Urothelium cell line (cell line): ENCODE measurements at places on chromosomes 12 and 14.
A peak's percentile ranks its signal among the peaks of the same experiment; 100 is the strongest.

DNA sequence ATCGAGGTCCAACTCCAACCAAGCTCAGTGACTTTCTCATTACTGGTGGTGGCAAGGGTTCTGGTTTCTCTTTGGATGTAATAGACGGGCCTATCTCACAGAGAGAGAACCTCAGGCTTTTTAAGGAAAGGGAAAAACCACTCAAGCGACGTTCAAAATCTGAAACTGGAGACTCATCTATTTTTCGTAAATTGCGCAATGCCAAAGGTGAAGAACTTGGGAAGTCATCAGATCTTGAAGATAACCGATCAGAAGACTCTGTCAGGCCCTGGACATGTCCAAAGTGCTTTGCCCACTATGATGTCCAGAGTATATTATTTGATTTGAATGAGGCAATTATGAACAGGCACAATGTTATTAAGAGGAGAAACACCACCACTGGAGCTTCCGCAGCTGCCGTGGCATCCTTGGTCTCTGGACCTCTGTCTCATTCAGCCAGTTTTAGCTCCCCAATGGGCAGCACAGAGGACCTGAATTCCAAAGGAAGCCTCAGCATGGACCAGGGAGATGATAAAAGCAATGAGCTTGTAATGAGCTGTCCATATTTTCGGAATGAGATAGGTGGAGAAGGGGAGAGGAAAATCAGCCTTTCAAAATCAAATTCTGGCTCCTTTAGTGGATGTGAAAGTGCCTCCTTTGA lies 343.5 kb upstream of the RGS6 start:
- no peak for DNase-seq

- DNase-seq = no peak
Observed at GRCh38 chr12:64255249-64255648, 33.2 kb upstream of the KICS2 start.

- no peak for DNase-seq
Observed at GRCh38 chr14:100674897-100675619, 51.6 kb upstream of the DLK1 start.

DNA sequence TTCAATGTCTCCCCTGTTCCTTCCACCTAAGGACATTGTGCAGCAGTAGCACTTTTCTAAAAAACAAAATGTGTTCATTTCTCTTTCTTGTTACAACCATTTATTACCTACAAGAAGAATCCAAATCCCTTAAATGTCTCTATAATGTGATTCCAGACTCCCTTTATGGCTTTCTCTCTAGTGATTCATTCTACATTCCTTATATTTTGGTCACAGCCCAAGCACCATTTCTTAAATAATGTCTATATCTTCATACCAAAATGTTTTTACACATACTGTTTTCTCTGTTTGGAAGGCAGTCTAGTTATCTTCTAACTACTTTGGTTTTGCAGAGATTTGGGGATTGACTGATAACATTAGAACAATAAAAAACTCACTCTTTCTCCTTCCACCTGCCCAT lies 1037.3 kb upstream of the FLRT2 start:
- no peak for DNase-seq

- DNase-seq = no peak
Observed at GRCh38 chr12:116707751-116708150, 30.1 kb downstream of the SPRING1 start.

DNA sequence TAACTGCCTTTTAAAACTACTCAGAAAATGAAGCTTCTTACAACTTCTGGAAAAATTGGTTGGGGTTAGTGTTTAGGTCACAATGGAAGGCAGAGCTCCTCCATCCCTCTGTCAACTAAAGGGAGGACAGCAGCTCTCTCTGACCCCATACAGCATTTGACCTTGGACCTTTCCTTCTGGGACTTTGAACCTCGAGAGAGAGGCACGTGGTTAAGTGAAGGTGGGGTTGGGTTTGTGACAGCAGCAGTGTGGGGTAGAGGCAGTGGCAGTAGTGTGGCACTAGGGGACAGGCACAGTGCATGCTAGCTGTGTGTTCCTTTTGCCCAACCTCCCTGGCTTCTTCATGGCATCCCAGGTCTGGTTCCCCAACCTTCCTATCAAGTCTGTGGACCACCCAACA lies 9.4 kb upstream of the C12orf75 start:
- no peak for DNase-seq

- DNase-seq = no peak
Observed at GRCh38 chr14:23653051-23653450, 16.9 kb downstream of the DHRS2 start.

GRCh38 chr14:85865701-85866100 lies 335.8 kb downstream of the FLRT2 start:
- no peak for DNase-seq

DNA sequence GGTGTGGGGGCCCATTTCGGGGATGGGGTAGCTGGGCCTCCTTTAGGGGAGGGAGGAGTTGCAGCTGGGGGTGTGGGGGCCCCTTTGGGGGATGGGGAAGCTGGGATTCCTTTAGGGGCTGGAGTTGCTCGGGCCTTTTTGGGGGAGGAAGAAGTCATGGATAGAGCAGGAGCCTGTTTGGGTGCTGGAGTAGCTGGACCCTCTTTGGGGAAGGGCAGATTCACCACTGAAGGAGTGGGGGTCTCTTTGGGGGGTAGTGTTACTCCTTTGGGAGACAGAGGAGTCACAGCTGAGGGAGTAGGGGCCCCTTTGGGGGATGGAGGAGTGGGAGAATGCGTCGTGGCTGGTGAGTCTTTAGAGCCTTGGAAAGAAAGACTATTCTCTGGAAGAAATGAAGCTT lies 6.5 kb downstream of the NACA start:
- no peak for DNase-seq

DNA sequence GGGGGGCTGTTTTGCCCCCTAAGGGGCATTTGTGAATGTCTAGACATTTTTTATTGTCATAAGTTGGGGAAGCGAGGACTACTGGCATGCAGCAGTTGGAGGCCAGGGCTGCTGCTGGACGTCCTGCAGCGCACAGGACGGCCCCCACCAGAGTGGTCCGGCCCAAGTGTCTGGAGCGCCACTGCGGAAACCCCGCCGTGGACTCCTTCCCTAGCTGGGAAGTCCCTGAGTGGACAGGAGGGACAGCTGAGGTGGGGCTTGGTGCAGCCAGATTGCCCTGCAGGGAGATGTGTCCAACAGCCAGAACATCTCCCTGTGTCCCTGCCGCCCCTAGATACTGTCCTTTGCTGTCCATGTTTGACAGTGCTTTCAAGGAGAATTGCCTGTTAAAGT lies 5.5 kb downstream of the CKB start:
- DNase-seq = no peak

DNA sequence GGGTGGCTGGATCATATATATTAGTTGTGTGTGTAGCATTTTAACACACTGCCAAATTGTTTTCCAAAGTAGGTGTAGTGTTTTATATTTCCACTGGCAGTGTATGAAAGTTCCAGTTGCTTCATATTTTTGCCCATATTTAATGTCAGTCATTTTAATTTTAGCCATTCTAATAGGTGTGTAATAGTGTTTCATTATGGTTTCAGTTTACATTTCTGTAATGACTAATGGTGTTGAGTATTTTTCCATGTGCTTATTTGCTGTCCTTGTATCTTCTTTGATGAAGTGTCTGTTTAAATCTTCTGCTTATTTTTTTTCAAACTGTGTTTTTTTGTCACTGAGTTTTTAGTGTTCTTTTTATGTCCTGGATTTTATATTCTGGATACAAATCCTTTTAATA lies 8.7 kb downstream of the TBC1D15 start:
- no peak for DNase-seq

- DNase-seq = no peak
Observed at GRCh38 chr14:68669603-68670358, 123.1 kb downstream of the ZFP36L1 start.

DNA sequence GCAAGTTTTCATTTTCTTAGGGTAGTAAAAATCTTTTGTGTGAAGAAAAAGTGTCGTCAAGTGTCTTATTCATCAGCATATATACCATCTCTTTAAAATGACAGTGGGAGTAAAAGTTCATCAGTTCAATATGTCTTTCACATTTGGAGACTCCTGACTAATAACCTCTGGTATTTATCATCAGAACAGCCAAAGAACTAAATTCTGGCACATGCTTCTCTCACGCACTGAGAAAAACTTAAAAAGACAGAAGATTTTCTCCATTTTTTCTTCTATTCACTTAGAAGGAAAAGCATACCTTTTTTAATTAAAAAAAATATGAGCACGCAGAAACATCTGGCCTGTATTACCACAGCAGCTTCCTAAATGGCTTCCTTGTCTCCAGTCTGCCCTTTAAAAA lies 265.7 kb downstream of the AKAP6 start:
- DNase-seq = no peak

DNA sequence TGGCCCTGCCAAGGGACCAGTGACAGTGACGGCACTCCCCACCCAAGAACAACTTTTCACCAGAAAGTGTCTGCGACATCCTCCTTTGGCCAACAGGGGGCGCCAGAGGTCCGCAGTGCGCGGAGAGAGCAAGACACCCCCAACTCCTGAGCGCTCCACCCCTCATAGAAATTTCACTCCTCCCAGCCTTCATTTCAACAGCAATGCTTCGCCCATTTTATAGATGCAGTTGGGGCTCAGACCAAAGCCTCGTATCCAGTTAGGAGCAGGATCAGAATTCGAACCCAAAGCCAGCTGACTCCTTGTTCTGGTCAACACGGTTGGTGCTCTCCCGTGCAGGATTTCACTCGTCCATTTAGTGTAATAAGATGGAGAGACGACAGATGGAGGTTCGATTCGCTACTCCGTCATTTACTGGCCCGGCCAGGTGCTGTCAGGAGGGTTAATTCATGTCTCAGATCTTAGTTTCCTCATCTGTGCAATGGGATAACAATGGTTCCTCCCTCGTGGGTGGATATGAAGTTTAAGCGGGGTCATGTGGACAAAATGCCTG lies 2.4 kb upstream of the POP5 start:
- DNase-seq = peak; percentile 71

GRCh38 chr14:61659582-61659981 lies 35.7 kb upstream of the HIF1A start:
- no peak for DNase-seq

DNA sequence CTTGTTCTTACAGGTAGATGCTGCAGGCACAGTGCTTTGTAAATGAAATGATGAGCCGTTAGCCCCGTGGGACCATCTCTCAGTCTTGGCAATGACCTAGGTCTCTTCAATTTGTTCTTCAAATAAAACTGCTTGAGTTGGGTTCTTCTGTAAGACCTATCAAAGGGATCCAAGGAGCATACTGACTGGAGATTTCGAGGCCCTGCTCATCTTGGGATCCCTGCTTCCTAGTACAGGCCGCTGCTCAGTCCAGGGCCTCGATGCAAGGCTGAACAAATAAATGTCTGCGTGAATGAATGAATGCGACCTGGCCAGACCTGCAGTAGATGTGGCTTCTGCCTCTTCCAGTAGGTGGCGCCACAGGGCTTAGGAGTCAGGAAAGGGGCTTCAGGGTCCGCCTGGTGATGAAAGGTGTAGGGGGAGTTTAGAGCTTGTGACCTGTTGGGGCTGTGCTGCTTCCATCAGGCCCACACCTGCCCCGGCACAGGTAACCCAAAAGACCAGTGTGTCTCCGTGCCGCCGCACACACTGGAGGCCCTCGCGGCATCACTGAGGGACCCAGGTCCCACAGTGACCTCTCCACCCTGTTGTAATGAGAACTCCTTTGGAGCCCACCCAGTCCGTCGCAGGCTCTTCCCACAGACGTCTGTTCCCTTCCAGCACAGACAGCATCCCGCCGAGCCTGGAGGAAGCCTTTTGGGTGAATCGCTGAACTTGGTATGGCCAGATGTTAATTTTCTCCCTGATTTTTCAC lies 4.4 kb downstream of the CACNA1C start:
- peak; percentile 72 for DNase-seq

DNA sequence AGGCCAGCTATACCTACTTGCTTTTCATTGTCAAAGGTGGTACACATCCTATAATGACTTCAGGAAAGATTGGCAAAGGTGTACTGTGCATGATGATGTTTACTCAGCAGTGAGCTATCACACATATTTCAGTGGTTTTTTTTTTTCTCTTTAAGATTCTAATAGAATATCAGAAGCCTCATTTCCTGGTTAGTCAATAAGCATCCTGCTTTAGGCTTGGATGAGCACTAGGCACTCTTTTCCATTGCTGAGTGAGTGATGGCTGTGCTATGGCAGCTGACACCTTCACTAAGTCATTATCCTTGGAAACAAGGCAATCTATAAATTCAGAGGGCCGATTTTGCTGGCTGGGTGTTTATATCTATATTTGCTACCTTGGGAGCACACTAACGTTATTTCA lies 161.1 kb upstream of the RASSF8 start:
- DNase-seq = no peak

GRCh38 chr12:106903241-106903945 lies 52.3 kb upstream of the TMEM263 start:
- peak; percentile 75 for DNase-seq

GRCh38 chr12:50572287-50572686 lies 67.5 kb downstream of the DIP2B start:
- no peak for DNase-seq

GRCh38 chr12:89163918-89164317 lies 188.4 kb downstream of the DUSP6 start:
- DNase-seq = no peak

GRCh38 chr12:11748903-11749302 lies 99.4 kb downstream of the ETV6 start:
- no peak for DNase-seq

- DNase-seq = peak; percentile 44
Observed at GRCh38 chr12:58346032-58346632, 404.8 kb downstream of the ATP23 start.

DNA sequence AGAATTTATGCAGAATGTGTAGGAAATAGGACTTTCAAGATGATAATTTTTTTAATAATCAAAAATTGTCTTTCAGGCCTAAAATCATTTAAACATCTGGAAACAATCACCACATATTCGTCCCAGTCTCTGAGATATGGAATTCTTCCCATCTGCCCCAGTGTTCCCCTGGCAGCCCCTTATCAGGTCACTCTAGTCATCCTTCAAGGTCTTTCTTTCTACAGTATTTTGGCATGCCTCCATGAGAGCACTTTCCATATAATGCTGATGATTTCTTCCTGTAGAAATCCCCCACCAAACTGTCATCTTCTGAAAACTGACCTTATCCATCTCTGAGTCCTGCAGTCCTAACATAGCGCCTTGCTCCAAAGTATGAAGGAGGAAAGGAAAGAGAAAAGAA lies 422.1 kb downstream of the RPS29 start:
- no peak for DNase-seq

DNA sequence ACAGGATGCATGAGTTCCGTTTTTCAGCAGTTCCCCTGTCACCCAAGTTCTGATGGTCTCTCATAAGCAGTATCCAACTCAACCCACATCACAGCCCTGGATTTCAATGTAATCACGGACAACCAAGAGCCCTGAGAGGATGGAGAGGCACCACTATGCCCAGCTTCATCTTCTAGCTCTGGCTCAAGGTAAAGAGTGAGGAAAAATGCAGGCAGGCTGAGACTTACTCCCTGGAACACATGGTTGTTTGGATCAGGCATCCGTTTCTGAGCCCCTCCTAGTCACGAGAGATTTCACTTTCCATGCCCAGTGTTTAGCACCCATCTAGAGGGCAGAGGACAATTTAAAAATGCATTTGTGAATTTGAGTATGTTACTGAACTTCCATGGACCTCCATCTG lies 45.0 kb downstream of the ANO2 start:
- no peak for DNase-seq

- DNase-seq = no peak
Observed at GRCh38 chr14:45249856-45250575, 3.0 kb downstream of the MIS18BP1 start.

- no peak for DNase-seq
Observed at GRCh38 chr12:109678719-109679118, 34.9 kb upstream of the FAM222A start.
